ENCODE measurements at places on chromosomes 13 and 19.

DNA sequence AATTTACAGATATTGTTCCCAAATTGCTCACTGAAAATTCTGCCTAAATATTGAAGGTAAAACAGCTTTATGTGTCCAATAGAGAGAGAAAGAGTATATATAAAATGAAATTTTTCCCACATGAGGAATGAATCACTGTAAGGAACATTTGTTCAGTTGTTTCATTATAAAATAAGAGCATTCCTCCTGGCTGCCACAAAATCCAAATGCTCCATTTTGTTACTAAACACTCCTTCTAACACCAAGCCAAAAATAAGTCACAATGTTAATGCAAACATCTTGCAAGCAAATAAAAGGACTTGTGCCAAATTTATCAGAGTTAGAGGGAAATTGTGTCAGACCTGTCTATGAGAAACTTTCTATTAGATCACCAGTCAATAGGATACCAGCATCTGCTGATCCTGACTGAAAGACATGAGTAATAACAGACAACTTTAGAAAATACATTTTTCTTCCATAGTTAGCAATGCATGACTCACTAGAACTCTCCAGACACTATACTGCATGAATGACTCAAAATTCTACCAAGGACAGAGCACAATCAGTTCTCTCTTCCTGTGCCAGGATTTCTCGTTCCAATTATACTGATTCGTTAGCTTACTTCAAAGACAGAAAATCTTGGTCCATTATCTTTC lies 83.5 kb upstream of the FNDC3A start:
- DNase-seq, result no peak

- peak; percentile 91 for DNase-seq
These were observed 11.5 kb upstream of the CYP4F3 start for GRCh38 chr19:15629003-15629880.

DNA sequence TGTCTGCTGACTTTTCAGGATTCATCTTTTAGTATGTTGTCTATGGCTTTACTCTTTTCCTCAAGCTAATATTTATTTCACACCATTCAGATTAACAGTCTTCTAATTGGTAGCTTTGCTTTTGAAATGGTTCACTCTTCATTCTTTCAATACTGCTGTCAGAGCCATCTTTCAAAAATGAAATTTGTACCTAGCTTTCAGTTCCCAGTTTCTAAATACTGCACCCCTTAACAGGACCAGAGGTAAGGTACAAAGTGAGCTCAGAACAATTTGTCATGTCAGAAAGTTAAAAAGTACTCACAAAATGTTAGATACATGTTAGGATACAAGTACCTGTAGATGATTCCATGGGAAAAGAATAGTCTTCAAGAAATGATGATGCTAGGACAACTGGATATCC lies 83.0 kb downstream of the FNDC3A start:
- no peak for DNase-seq

DNA sequence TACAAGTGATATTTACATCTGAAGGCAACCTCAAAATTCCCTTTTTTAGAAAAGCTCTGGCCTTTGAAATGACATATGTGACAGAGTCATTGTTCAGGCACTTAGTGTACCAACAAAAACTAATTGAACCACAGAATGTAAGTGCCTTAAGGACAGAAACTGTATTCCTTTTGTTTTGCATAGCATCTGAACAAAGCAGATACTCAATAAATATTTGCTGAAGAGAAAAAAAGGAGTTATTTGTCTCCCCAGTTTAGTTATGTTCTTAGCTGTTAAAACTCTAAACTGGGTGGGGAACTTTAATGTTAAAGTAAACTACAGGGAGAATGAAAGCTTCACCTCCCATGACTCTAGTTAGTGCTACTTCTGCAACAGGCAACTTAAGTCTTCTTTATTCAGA lies 56.8 kb upstream of the KLF5 start:
- no peak for DNase-seq

DNA sequence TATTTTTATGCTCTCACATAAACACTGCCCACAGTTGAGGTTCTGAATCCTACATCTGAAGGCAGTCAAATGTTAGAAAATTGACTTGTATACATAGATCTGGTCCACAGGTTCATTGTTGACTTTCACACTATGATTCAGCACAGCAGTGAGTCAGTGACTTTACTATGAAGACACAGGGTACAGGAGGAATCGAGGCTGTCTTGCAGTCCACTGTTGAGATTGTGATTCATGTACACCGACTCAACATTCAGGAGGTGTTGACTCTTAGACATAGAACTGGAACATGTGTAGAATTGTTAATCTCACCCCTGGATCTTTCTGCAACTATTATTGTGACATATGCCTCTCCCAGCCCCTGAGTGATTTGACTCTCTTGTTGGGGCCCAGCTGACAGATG lies 74.3 kb upstream of the ZNF43 start:
- DNase-seq, result no peak

- no peak for DNase-seq
These were observed 16.4 kb downstream of the KATNAL1 start for GRCh38 chr13:30290812-30291436.

DNA sequence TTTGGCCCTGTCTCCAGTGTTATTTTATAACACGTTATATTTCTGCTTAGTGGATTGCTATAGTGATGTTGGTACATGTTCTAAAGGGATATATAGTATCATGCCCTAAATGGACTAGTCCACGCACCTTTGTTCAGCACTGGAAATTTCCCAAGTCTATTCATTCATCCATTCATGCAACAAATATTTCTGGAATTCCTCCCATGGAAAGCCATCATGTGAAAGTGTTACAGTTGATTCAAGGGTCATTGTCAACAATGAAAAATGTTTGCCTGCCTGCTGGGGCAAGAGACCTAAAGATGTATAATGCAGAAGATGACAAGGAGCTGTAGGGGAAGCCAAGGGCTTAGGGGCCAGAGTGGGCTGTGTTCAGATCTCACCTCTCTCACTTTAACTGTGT lies 10.8 kb upstream of the HSPH1 start:
- DNase-seq, result no peak

DNA sequence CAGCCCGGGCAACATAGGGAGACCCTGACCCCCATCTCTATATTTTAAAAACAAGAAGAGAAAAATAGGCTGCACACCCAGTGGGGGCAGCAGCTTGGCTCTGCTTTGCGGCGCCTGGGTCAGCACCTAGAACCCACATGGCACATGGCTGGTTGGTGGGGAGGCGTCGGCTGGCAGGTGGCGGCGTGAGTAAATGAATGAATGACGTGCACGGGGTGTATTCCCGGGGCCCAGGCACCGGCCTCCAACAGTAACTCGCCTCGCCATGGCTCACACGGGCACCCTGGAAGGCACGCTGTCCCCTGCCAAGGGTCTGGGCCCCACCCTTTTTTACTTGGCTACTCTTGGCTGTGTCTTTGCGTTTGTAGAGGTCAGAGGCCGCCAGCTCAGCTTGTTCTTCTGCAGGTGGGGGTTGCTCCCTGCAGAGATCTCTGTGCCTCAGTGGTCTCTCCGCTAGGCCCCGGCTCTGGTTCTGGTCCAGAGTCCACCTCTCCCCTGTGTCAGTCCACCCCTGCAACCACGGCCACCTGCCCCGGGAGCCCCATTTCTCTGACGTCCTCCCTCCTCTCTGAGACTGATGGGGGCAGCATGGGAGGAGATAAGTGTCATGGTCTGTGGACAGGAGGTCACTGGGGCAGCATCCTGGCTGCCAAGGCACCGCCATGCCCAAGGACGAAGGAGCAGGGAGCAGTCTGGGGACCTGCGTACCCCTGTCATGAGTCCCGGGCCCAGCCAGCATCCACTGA lies 5.6 kb downstream of the FZR1 start:
- no peak for DNase-seq

DNA sequence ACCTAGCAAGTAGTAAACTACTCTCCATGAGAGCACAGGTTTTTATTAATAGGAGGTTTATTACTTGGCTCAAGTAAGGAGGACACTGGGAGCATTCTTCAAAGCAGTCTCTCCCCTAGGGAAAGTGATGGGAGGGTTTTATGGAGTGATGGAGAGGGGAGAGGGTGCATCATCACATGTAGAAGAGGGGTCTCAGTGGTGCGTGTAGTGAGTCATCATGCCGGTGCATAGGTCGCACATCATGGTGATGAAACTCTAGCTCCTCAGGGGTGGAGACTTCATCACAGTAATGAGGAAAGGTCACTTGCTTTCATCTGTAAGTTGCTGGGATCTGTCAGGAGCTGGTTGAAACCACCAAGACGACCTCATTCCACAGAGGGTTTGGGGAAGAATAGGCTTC lies 210.8 kb upstream of the UBL3 start:
- no peak for DNase-seq

DNA sequence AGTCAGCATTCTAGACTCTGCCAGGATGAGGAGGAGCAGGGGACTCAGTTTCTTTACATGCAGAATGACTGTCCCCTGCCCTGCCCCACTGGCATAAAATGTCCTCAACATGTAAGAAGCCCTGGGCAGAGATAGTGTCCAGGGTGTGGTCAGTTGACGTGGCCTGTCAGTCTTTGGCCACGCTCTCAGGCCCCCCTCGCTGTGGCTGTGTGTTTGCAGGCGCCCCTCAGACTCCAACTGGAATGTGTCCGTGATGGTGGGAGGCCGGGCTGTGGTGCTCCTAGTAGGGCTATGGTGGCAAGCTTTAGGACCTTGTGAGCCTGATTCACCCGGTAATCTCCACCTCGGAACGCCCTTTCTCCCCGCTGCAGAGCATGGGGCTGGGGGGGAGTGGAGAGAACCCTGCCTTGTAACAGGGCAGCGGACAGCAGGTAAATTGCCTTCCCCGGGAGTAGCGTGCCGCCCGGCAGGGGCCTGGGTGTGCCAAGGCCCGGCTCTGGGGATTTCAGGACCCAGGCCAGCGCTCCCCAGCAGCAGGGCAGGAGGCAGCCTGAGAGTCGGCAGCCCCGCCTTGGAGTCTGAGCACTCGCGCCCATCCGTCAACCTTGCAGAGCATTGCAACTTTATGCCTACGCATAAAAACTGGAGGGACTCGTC lies 62.3 kb downstream of the CHST8 start:
- DNase-seq, result peak; percentile 50

DNA sequence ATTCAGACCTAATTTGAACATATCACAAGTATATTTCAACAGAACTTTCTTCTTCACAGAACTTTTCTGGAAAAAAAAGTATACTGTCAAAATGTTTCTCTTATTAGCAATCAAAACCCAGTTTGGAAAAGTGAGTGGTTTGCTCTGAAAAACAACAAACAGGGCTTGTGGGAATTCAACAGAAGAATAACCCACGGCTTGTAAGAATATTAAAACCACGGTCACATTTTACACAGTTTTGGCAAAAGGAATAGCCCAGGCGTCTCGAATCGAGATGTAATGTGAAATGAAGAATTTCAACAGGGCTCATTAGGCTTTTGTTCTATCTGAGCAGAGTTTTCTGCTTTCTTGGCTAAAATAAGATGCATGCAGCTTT lies 70.7 kb downstream of the COL4A2 start:
- no peak for DNase-seq

GRCh38 chr19:34325981-34326787 lies 38.8 kb upstream of the GPI start:
- DNase-seq, result no peak

GRCh38 chr19:56271151-56271550 lies 1.4 kb upstream of the EDDM13 start:
- DNase-seq, result no peak

DNA sequence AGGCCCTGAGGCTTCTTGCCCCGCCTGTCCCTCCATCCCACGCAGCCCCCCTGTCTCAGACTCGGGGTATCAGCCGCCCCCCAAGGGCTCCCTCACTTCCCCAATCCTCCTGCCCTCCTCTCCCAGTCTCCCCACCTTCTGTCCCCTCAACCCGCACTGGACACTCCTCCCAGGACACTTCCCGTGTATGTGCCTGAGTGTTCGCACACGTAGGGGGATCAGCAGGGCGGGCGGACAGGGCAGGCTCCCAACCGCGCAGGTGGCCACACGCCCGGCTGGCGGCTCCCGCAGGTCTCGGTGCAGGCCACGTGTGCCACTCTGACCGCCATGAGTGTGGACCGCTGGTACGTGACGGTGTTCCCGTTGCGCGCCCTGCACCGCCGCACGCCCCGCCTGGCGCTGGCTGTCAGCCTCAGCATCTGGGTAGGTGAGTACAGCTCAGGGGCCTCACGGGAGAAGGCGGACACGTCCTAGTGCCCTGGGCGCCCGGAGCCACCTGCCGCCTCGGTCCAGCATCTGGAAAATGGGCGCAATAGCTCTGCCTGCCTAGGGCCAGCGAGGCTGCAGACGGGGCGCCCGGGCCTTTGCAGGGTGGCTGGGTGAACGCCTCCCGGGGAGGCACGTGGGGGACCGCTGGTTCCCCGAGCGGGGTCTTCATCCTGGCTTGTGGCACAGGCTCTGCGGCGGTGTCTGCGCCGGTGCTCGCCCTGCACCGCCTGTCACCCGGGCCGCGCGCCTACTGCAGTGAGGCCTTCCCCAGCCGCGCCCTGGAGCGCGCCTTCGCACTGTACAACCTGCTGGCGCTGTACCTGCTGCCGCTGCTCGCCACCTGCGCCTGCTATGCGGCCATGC lies 2.3 kb downstream of the KISS1R start:
- no peak for DNase-seq

DNA sequence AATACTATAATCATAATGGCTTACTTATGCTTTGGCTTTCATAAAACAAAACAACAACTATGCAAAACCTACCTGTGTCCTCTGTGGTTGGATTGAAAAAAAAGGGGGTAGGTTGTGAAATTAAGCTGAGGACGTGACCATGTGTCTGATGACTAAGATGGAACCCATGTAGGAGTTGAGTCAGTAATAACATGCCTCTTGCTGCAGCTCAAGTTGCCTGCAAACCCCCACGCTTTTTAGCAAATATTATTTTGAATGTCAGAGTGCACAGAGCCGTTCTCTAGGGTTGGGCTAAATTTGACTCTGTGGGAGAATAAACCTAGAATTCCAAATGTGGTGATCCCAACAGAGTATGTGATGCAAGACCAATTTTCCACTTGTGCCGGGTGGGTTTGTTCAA lies 209.3 kb downstream of the KCNRG start:
- no peak for DNase-seq

GRCh38 chr13:106349080-106349931 lies 186.2 kb downstream of the EFNB2 start:
- no peak for DNase-seq

DNA sequence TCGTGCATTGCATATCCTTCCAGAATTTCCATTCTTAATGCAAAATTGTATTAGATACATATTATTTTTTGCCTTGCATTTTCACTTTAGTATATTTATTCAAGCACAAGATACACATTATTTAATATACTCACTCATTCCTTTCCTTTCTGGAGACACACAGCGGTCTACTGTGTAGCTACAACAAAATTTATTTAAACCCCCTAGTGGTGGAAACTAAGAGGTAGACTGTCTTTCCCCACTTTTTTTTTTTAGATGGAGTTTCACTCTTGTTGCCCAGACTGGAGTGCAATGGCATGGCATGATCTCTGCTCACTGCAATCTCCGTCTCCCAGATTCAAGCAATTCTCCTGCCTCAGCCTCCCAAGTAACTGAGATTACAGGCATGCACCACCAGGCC lies 2040.3 kb upstream of the PCDH20 start:
- DNase-seq, result no peak

GRCh38 chr19:1266916-1267476 lies 2.1 kb upstream of the CIRBP start:
- peak; percentile 82 for DNase-seq

DNA sequence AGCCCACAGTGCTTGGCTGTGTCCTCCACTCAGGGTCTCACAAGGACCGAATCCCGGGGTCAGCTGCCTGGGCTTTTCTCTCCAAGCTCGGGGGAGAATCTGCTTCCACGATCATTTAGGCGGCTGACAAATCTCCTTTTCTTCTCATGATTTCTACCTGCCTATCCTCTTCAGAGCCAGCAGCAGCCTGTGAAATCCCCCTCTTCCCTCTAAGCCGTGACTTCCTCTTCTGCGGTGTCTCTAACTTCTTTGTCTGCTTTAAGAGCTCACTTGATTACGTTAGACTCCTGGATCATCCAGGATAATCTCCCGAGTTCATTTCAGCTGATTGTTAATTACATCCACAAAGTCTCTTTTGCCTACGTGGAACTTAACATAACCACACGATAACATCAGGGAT lies 22.5 kb upstream of the ZNF845 start:
- DNase-seq, result no peak

Data from ureter (tissue), 1 donor.